ENCODE measurements at places on chromosomes 12 and 14.

GRCh38 chr14:56331592-56332216, 213.5 kb downstream of the PELI2 start:
- no peak for DNase-seq

- no peak for DNase-seq
These were observed 34.3 kb upstream of the SLC38A1 start for GRCh38 chr12:46303039-46303666.

GRCh38 chr12:85923767-85924331, 49.8 kb downstream of the NTS start:
- DNase-seq, result peak; percentile 7

GRCh38 chr12:114666746-114667668, 17.0 kb downstream of the TBX3 start:
- no peak for DNase-seq

- no peak for DNase-seq
These were observed 2.7 kb downstream of the DYRK2 start for GRCh38 chr12:67651132-67651695.

Measured in AG09309 (cell line).